Activated naive CD4-positive, alpha-beta T cell treated with Interleukin-2 at 50 U/mL for 16 hours (primary cell): ENCODE measurements at places on chromosomes 2 and 18.

GRCh38 chr2:25587361-25587760 is 86.0 kb downstream of the DTNB start:
- peak; percentile 9 for DNase-seq

DNA sequence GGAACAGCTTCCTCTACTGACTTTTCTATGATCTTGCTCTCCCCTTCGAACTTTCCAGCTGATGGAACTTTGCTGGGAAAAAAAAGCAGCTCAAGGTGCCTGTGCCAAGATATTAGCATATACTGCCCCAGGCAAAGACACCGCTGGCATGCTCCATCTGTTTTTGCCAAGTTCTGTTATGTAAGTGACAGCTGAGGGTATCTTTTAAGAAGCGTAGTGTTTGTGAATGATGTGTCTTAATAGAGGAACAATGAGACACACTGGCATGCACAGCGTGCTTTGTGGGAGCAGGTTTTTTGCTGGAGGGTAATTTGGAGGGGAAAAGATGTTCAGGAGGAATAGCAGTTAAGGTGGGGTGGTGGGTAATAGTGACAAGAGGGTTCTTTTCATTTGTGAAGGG is 47.8 kb downstream of the SLC4A3 start:
- DNase-seq = no peak

GRCh38 chr18:34971313-34971712 is 69.9 kb upstream of the MAPRE2 start:
- no peak for DNase-seq

DNA sequence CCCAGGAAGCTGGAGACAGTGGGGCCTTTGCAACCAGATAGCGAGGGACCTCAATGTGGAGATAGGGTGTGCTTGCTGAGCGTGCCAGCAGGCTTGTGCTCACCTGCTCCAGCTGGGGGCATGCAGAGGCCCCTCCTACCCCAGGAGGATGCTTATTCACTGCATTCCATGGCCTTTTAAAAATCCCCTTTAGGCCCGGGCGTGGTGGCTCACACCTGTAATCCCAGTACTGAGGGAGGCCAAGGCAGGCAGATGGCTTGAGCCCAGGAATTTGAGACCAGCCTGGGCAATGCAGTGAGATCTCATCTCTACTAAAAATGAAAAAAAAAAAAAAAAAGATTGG is 54.5 kb downstream of the ODC1 start:
- DNase-seq = no peak

DNA sequence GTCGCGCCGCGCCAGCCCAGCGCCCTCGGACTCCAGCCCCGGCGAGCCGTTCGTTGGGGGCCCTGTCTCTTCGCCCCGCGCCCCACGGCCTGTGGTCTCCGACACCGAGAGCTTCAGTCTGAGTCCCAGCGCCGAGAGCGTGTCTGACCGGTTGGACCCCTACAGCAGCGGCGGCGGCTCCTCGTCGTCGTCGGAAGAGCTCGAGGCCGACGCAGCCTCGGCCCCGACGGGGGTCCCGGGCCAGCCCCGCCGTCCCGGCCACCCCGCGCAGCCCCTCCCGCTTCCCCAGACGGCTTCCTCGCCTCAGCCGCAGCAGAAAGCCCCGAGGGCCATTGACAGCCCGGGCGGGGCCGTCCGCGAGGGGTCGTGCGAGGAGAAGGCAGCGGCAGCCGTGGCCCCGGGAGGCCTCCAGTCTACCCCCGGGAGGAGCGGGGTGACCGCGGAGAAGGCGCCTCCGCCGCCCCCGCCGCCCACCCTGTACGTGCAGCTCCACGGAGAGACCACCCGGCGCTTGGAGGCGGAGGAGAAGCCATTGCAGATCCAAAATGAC is 1.4 kb downstream of the PHLPP1 start:
- DNase-seq = peak; percentile 49

DNA sequence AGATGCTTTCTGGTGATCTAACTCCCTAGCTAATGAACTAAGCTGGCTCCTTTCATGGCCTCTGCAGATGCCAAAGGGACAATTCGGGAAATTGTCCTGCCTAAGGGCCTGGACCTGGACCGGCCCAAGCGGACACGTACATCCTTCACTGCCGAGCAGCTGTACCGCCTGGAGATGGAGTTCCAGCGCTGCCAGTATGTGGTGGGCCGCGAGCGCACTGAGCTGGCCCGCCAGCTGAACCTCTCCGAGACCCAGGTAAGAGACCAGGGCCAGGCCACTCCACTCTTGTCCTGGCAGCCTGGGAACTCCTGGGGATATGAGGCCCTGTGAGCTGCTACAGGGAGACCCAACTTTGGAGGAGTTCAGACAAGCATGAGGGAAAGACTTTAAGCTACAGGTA is 14.7 kb upstream of the ATP6V1B1 start:
- DNase-seq = no peak

DNA sequence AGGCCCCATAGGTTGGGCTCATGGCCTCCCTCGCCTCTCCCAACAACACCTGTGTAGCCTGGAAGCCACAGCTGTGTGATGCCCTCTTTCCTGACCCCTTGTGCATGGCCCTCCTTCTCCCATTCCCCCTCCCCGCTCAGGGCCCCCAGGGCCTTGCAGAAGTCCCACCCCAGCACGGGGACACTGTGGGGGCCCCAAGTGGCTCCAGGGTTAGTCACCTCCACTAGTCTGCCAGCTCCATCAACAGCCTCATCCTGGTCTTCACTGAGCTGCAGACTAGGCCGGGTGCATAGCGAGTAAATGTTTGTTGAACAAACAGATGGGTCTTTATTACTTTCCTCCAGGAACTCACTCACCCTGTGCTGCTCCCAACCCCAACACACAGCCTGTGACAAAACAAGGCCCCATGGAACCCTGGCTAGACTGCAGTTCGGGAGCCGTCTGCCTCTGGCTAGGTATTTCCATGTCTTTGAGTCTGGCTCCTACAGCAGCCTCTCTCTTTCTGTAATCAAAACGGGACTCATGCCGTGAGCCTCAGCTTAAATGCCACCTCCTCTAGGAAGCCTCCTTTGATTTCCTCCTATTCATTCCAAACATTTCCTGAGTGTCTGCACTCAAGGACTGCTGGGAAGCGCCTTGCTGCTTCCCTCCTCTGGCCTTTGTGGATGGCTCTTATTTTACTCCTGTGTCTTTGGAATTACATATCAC is 109.9 kb upstream of the ID2 start:
- no peak for DNase-seq

- no peak for DNase-seq
Observed at GRCh38 chr18:46702471-46702870, 45.5 kb upstream of the LOXHD1 start.

DNA sequence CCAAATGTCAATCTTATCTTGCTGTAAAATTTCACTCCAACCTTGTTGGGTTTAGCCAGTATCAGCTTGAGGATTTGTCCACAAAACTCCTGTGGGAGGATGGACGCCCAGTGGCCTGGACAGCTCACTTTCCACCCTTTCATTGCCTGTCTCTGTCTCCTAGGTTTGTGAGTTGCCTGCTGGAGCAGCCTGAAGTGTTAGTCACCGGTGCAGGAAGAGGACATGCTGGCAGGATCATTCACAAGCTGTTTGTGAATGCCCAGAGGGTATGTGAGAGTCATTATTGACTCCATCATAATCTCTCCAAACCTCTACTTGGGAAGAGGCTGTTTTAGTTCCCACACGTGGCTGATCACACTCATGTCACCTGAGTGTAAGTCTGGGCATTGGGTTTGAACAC is 112.3 kb downstream of the RAB3GAP1 start:
- DNase-seq = no peak

DNA sequence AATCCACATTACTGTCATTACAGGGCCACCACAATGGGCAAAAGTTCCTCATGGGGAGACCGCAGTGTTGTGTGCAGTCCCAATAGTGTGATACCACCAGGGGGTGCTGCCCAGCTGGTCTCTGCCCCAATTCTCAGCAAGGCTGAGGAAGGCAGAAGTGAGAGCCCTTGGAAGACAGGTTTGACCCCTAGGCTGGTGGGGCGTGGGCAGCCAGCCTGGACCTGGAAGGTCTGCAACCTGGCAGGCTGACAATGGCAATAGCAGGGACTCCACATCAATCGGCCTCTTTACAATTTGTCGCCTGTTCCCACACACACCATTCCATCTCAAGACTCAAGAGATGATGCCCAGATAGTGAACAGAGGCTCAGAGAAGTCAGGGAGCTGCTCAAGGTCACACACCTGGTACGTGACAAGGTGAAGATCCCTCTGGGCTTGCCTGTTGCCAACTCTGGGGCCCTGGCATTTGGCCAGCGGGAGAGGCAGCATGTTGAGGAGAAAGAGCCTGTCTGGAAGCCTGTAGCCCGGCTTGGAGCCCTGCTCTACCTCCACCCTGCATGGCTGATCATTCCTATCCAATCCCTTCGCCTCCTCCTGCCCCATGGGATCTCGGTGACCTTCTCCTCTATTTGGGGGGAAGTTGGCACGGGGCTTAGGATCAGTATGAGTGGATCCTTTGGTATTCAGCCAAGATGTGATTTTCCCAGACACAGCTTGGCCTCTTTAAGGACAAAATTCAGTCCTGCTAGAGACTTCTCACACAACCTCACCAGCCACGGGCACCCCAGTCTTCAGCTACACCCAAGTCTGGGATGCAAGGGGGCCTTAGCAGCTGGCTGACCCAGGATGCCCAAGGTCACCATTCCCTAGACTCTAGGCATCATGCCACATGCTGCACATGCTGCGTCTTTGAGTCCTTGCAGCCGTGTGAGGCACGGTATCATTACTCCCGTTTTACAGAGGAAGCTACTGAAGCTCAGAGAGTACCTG is 2.9 kb upstream of the ATOH8 start:
- peak; percentile 54 for DNase-seq

GRCh38 chr18:57223144-57223870 is 76.4 kb downstream of the BOD1L2 start:
- DNase-seq = no peak

- no peak for DNase-seq
Observed at GRCh38 chr18:44458777-44459176, 221.9 kb upstream of the SETBP1 start.
